Adipocyte (in vitro differentiated cells): ENCODE measurements at places on chromosomes 1 and 21.

DNA sequence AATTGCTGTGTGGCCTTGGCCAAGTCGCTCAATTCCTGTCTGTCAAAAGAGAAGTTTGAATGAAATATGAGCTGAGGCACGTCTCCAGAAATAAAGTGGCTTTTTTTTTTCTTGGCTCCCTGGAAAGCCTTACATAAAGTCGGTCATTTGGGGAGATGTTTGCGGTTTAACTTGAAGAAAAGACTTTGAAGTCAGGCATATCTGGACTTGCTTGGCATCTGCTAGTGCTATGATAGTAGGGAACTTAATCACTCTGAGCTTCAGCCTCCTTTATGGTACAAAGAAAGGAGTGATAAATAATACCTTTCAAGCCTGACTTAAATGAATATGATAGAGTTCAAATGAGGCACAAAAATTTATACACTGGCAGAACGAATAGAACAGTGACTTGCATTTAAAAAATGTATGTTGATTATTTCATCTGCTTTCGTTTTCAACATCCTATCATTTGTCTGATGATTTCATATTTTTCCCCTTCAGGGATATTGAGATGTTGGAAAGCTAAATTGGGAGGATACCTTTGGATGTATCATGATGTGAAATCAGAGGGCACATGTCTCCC lies 60.2 kb downstream of the FASLG start:
- DNase-seq, result peak; percentile 32

GRCh38 chr1:152313970-152314369 lies 11.1 kb downstream of the FLG start:
- DNase-seq, result no peak

- DNase-seq, result peak; percentile 46
Measured at GRCh38 chr1:29197590-29197924, 15.9 kb upstream of the SRSF4 start.

GRCh38 chr1:245052258-245052657 lies 102.5 kb upstream of the KIF26B start:
- no peak for DNase-seq

GRCh38 chr1:158122833-158123388 lies 57.8 kb upstream of the CD1D start:
- DNase-seq, result no peak

- no peak for DNase-seq
Measured at GRCh38 chr1:10168912-10169514, 41.4 kb upstream of the KIF1B start.

DNA sequence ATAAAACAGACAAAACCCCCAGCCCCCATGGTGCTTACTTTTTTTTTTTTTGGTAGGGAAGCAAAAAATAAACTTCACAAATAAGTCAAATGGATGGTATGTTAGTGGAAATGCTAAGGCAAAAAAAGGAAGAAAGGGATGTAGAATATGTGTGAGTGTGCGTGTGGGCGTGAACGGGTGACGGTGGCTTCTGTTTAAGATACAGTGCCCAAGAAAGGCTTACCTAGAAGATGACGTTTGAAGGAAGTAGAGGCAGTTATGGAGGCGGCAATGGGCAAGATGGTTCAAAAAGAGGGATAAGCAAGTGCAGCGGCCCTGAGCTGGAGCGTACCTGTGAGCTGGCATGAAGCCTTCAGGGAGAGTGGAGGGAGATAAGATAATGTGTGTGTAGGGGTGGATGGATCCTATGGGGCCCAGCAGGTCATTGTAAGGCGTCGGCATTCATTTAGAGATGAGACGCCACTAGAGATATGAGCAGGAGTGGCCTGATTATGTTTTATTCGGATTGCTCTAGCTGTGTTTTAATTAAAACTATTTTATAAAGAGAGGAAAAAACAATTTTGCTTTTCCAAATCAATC lies 19.9 kb downstream of the LEPR start:
- DNase-seq, result no peak

DNA sequence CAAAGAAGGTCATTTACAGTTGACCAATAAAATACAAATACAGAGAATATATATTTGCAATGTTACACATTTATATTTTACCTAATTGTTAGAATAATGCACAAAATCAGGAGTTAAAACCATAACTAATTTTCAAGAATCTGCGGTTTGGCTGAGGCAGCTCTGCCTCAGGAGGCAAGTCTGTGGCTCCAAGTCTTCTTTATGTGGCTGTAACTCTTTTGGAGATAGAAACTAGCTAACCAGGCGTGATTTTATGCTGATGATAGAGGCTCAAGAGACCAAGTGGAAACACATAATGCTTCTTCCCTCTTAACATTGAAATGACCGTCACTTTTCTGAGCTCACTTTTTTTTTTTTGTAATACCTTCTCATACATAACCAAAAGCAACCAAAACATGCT lies 744.7 kb upstream of the CXADR start:
- no peak for DNase-seq

- peak; percentile 69 for DNase-seq
Measured at GRCh38 chr21:45460611-45461368, 55.8 kb downstream of the COL18A1 start.

GRCh38 chr1:207077470-207078377 lies 10.9 kb upstream of the C4BPB start:
- DNase-seq, result peak; percentile 88

DNA sequence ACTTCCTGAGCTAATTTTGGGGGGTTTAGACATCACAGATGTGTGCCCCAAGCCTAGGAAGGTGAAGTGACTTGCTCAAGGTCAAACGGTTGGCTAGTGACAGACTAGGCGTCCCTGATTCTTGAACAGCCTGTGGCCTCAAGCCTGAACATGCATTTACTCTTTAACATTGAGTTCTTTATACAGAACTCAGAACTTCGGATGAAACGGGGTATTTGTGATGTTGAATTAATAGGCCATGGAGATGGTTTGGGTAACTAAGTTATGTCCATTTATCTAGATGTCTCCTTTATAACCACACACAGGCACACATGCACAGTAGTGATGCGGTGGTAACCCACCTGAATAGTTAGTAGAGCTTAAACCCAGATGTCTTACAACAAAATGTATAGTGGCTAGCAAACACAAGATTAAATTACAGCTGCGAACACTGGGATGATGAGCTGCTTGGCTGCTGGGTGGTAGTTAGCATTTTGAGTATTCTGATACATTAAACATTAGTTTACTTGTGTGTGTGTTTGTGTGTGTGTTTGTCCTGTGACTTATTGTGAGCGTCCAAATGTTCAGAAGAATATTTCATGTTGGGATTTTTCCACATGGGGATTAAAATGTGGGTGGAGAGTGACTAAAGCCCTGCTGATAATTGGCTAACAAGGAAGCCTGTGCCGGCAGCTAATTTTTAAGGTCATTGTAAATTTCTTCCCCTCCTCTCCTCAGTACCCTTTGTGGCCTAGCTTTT lies 2.3 kb downstream of the ATP1A1 start:
- peak; percentile 64 for DNase-seq

GRCh38 chr1:53038566-53038965 lies 23.4 kb upstream of the PODN start:
- no peak for DNase-seq

- DNase-seq, result no peak
Measured at GRCh38 chr1:9840176-9840575, 16.4 kb upstream of the CLSTN1 start.

GRCh38 chr1:223089250-223089649 lies 53.8 kb downstream of the TLR5 start:
- no peak for DNase-seq

DNA sequence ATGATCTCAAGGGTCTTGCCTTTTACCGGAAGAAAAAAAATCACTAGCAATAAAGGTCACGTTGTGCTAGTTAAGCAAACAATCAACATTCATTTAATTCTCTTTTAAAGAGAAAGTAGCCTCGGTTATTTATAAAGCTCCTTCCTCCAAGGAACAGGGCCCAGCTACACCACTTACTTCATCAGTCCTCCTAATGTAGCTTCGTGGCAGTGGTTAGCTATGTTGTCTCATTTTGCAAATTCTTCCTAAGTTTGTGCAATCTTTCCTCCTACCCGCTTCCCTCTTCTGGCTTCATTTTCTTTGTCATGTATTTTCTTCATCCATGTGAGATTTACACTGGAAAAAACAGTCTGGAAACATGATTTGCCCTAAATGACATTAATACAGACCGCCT lies 554.2 kb downstream of the NUF2 start:
- peak; percentile 95 for DNase-seq

GRCh38 chr21:26064506-26064905 lies 106.1 kb downstream of the APP start:
- DNase-seq, result no peak

GRCh38 chr1:234199476-234200127 lies 173.7 kb upstream of the COA6 start:
- no peak for DNase-seq

DNA sequence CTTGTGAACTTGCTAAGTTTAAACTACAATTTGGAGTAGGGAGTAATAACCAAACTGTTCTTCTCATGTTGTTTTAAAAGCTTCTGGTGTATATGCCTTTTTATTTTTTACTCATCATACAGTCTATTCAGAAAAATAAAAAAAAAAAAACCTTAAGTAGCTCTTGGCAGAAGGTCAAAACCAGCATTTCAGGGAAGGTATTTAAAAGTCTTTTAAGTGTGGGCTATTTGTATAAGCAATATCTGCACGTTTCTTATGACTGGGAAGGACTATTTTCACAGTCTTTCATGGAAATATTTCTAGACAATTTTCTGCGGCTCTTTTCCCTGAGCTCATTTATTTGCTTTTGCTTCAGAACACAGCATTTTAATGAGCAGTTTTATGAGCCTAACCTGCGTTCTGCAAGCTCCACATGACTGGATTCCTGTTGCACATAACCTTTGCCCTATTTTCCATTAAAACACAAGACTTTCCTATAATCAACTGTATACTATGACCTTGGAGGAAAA lies 60.9 kb upstream of the C1orf105 start:
- peak; percentile 53 for DNase-seq

GRCh38 chr1:43381612-43382011 lies 8.0 kb downstream of the MED8 start:
- no peak for DNase-seq

DNA sequence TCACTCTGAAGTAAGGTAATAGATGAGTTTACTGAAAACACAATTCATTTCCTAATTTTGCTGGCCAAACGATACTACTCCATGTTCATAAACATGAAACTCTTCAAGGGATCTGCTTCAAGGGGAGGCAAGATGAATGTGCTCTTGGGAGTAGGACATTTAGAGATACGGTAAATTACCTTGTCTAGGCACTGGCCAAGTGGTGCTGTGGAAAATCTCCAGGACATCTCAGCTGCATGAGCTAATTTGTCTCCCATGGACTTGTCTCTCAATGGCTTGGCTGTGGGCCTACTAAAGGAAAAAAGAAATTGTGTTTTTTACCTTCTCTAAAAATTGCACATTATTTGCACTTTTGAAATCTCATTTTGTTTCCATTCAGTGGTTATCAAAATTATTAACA lies 780.6 kb downstream of the LTN1 start:
- DNase-seq, result no peak

DNA sequence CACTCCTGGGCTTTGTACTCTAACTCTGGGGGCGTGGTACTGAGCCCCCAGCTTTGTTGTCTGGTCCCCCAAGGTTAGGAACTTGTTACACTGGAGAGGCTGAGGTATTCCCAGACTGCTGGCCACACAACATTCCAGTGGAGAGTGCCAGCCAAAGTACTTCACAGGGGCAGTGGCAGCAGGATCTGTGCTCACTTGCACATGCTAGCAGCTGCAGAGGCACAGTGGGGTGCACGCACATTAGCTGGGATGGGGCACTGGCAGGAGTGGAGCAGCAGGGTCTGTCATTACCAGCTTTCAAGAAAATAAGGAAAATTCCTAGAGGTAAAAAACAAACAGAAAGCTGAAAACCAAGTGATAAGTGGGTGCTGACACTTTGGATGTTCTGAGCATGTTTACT lies 31.0 kb downstream of the ZNF691 start:
- DNase-seq, result no peak

GRCh38 chr1:96185181-96185580 lies 536.4 kb upstream of the PTBP2 start:
- no peak for DNase-seq

- no peak for DNase-seq
Measured at GRCh38 chr1:38114241-38115026, 67.8 kb upstream of the POU3F1 start.

- DNase-seq, result no peak
Measured at GRCh38 chr1:3883194-3883925, 16.7 kb downstream of the C1orf174 start.

DNA sequence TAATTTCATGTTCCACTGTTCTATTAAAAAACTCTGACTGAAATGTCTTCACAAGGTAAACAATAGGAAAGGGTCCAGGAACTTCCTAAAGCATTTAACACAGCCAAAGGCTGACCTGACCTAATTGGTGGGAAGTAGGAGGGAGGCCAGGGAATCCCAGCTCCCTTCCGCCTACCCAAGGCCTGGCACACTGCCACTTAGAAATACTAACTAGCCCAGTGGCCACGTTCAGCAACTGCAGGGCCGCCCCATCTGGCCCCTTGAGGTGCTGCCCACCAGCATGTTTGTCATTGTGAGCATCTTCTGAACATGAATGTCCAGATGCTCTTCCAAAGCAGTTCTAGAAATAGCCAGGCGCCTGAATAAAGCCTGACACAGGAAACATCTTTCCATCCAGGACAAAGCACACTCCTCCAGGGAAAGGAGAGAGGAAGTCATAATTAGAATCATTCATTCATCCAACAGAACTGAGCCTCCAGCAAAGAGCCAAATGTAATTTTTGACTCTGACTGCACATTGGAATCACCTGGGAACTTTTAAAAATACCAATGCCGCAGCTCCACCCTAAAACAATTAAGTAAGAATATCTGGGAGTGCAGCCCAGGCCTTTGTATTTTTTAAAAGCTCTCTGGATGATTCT lies 44.6 kb upstream of the BCL9 start:
- peak; percentile 50 for DNase-seq

DNA sequence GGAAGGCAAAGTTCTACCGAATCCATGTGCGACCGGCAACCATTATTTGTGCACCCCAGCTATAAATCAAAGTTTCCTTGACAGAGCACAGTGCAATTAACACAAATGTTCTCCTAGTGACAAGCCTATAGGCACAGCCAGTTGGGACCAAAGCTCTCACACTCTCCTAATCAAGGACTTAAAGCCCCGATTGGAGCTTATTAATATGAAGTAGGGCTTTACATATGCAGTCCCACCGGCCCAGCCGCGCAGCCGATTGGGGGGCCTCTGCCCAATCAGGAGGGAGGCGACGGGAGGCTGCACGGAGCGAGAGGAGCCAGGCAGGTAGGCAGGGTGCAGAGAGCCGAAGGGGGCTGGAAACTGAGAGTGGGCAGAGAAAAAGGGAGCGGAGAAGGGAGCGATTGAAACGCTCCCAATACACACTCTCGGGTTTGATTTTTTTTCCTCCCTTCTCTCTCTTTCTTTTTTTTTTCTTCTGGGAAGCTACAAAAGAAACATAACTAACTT lies at the start of gene ESRRG:
TSS of gene ESRRG (minus strand) at position 156 of the 507 bp plus-strand sequence. CDS start at position 26, 130 bp downstream.
- peak; percentile 48 for DNase-seq

DNA sequence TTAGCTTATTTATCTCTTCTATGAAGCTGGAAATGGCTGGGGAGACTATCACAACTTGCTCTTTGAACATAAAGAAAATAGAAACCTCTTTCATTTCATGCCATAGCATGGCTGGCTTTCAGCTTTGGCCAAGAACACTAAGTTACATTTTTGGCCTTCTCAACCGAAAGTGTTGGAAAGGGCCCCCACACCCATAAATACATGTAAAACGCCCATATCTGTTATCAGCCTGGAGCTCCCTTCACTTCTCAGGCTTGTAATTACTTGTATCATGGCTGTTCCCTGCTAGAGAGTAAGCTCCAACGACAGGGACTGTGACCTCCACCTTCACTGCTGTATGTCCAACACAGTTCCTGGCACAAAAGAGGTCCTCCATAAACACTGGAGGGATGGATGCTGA lies 12.7 kb upstream of the EIF4G3 start:
- DNase-seq, result no peak

GRCh38 chr1:173269490-173270230 lies 62.5 kb upstream of the TNFSF4 start:
- DNase-seq, result peak; percentile 91
